ENCODE measurements at places on chromosomes 4 and X. TPM values are rescaled to one million over a fixed set of nuclear protein-coding genes. Genes with fewer than 3 reads are reported as not detected.

- DNase-seq: no peak
Observed at GRCh38 chr4:79317711-79318110, 8.2 kb downstream of the NAA11 start.

GRCh38 chrX:33109858-33110257 lies 101.5 kb downstream of the DMD start:
- no peak for DNase-seq

Gene MAMLD1
- total RNA-seq: 1.4 TPM

Gene BMP3
- 0.04 TPM for total RNA-seq
